Activated naive CD4-positive, alpha-beta T cell (primary cell): ENCODE measurements at places on chromosomes 1 and 21.

GRCh38 chr1:153168686-153169085 lies 18.0 kb upstream of the SPRR2G start:
- no peak for DNase-seq

GRCh38 chr1:166915042-166915441 lies 39.0 kb upstream of the TADA1 start:
- no peak for DNase-seq

DNA sequence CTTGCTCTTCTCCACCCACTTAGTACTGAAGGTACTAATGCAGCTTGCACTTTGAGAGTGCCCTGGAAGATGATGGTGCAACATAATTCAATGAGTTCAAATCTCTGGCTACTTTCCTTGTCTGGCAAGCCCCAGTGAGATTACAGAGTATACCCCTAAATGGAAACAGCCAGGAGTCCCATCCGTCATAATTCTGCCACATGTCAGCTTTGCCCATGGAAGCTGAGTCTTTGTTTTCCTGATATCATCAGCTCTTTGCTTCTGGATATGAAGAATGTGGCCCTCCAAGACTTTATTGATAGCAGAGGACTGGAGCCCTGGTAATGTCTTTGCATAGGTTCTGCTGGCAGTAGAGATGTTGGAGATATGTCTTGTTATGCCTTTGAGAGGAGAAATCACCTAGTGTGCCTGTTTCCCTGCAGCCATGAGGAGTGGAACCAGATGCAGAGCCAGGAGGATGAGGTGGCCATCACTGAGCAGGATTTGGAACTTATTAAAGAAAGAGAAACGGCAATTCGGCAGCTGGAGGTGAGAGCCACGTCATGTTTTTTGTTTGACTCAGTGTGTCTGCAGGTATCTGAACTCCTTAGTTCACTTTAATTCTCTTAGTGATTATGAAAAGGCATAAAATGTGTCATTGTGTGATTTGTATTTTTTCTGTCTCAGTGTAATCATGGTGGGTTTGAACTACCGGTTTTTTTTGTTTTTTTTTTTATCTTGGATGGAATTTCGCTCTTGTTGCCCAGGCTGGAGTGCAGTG lies 18.7 kb upstream of the PPP1R8 start:
- DNase-seq = no peak

- no peak for DNase-seq
Observed at GRCh38 chr1:245888809-245889208, 618.3 kb downstream of the SMYD3 start.

DNA sequence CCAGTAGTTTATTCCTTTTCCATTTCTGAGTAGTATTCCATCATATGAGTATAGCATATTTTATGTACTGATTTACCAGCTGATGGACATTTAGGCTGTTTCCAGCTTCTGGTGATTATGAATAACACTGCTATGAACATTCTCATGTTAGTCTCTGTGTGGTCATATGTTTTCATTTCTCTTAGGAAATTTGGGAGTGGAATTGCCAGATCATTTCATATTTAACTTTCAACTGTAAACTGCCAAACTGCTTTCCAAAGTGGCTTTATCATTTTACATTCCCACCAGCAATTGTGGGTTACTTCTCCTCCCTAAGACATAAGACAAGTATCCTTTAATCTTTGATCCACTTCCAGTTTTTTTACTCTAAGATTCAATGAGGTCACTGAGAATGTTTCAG lies 85.7 kb upstream of the RALGPS2 start:
- DNase-seq = no peak

DNA sequence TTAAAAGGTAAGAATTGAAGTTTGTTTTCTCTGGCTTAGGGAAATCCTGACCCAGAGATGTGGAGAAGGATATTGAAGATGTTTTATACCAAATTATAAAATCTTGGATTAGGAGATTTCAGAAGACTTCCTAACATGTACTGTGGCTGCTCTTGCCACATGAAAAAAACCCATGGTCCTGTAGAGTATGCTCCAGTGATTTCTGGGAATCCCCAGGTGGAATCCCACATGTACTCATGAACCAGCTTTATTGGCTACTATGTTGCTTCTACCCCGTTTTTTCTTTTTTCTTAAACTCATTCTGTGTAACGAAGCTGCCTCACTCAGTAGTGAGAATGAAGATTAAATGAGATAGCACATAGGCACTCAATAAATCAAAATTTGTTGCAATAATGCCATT lies 132.7 kb upstream of the SGIP1 start:
- no peak for DNase-seq

GRCh38 chr1:25781130-25781433 lies 18.9 kb upstream of the SELENON start:
- no peak for DNase-seq

GRCh38 chr1:167116174-167116573 lies 22.3 kb downstream of the STYXL2 start:
- DNase-seq = no peak
